ENCODE measurements at places on chromosomes 6 and 20.

DNA sequence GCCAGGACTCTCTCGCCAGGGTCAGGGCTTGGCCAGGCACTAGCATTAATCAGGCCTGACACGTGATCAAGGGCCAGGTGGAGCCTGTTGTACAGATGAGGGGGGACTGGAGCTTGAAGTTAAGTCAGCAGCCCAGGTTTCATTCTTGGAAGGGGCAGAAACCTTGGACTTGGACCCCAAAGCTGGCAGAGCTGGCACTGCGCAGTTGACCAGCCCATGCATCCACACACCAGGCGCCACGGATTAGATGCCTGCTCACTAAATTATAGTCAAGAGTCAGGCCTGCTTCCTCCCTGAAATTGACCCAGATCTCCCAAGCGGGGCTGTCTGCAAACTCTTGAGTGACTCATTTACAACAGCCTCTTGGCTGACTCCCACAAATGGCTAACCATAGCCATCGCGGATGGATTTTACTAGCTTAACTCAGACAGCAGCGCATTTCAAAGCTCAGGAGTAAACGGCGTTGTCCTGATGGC, 4.1 kb upstream of the TAF4 start:
- no peaks in the 10 kb centered on the region for H3K27me3 ChIP-seq
- no peaks in the 10 kb centered on the region for H3K36me3 ChIP-seq
- no peak overlapping the region for H3K4me3 ChIP-seq
- peaks cover 17% of the 10 kb centered on the region for H3K4me1 ChIP-seq

- H3K36me3 ChIP-seq = no peaks in the 10 kb centered on the region
- H3K4me1 ChIP-seq = no peaks in the 10 kb centered on the region
- no peak overlapping the region for H3K27ac ChIP-seq
Observed at GRCh38 chr6:143224516-143224915, 163.8 kb downstream of the AIG1 start.

DNA sequence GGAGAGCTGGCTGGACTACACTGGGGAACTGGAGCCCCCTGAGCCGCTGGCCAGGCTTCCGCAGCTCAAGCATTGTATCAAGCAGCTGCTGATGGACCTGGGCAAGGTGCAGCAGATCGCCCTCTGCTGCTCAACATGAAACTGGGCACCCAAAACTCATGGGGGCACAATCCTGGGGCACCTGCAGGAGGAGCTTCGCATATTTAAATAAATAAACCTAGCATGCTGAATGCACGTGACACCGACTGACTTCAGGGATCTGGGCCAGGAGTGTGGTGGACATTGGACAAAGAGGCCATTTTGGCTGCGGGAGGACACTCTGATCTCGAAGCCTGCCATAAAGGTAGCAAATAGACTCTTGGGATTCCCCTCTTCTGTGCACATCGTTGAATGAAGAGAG, 6.8 kb downstream of the SCAND1 start:
- H3K4me3 ChIP-seq = no peak overlapping the region
- no peaks in the 10 kb centered on the region for H3K27me3 ChIP-seq
- H3K4me1 ChIP-seq = no peaks in the 10 kb centered on the region
- no peak for DNase-seq

DNA sequence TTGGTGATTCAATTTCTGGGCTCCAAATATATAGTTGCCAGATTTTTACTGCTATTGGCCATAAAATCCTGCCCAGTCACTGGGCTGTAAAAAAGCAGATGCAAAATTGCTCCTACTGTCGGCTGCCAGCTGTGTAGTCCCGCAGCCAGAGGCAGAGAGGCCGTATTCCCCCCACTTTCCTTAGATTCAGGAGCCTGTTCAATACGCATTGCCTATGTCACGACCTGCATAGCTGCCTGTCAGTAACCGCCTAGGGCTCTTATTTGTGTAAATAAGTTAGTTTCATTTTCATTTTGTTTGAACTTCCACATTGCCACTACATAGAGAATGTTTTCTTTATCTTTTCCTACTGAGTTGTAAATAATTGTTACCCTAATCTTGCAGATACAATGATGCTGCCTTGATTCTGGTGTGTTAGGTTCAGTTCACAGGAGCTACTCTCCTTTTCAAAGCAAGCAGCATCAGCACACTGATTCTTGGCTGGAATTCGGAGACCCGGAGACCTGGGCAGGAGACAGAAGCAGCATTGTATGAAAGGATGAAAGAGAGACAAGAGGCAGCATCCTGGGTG, 46.0 kb upstream of the UST start:
- DNase-seq = peak; percentile 37
- no peaks in the 10 kb centered on the region for H3K36me3 ChIP-seq
- H3K4me3 ChIP-seq = no peak overlapping the region
- no peaks in the 10 kb centered on the region for H3K27me3 ChIP-seq

DNA sequence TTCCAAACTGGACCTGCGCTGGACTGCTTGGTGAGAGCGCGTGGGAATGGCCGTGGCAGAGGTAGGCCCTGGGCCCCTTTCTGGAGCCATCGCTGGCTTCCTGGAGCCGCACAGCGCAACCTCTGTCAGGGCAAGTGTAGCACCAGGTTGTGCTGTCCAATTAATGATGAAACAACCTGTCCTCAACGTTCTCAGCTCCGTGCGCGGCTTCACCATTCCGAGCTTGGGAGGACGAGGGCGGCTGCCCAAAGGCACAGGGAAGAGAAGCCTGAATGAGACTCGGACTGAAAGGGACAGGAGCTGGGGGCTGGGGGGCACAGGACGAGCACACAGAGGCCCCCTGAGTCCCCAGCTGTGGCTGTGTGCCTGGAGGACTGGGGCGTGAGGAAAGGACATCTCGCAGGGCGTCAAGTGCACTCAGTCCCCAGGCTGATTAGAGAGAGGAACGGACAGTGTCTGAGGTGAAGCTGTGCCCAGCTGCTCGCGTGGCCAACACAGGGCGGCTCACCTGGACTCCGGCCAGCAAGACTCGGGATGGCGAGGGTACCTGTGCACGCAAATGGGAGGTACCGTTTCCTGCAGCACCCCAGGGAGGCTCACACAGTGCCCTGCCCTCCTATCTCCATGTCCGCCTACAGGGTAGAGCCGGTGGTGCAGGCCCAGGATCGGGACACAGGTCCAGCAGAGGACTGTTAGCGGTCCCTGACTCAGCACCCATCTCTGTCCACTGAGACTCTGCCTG, 403.3 kb downstream of the TAF4 start:
- H3K27ac ChIP-seq = no peak overlapping the region
- DNase-seq = no peak
- H3K4me1 ChIP-seq = no peaks in the 10 kb centered on the region
- H3K36me3 ChIP-seq = no peaks in the 10 kb centered on the region
- H3K27me3 ChIP-seq = no peaks in the 10 kb centered on the region
- H3K4me3 ChIP-seq = no peak overlapping the region

- peak overlapping the region; percentile 74 for H3K27ac ChIP-seq
- peaks cover 2% of the 10 kb centered on the region for H3K4me1 ChIP-seq
- H3K4me3 ChIP-seq = no peak overlapping the region
- no peak for DNase-seq
- H3K36me3 ChIP-seq = no peaks in the 10 kb centered on the region
Observed at GRCh38 chr6:36350681-36351571, 14.2 kb upstream of the BNIP5 start.

DNA sequence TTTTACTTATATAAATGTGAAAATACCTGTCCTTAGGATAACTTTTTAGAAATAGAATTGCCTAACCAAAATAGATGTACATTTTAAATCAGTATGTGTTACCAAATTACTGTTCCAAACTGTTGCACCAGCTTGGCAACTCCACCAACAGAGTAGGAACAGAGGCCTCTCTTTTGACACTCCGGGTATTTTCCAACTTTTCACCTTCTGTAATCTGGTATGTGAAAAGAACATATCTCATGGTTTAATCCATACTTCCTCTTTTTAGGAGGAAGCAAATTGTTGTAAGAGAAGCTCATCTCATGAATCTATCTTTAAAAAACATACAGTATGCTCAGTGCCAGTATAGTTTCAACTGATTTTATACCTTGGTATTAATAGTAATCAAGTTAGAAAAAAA, 24.9 kb downstream of the RNF144B start:
- no peak for DNase-seq
- H3K27me3 ChIP-seq = no peaks in the 10 kb centered on the region
- no peaks in the 10 kb centered on the region for H3K36me3 ChIP-seq
- peaks cover 3% of the 10 kb centered on the region for H3K4me1 ChIP-seq
- no peak overlapping the region for H3K4me3 ChIP-seq
- H3K27ac ChIP-seq = no peak overlapping the region

DNA sequence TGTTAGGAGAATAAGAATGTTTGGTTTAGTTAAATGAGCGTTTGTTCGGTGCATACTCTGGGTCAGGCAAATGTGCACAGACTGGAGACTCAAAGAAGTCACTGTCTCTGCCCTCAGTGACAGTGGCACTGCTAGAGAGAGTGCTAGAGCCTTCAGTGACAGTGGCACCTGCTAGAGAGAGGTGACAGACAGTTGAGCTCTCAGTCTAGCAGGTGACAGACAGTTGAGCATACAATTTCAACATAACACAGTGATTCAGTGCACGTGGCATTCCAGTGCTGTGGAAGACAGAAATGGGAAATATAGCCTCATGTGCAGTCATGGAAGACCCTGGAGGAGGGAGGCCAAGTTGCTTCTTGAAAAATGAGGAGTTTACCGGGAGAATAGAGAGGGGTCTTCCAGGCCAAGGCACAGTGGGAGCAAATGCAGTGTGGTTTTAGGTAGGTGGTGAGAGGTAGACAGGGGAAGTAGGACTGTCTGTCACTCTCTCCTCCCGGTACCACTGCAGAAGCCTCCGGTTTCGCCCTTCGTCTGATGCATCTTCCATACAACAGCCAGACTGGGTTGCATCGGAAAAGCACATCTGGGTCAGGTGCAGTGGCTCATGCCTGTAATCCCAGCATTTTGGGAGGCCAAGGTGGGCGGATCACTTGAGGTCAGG, 107.9 kb upstream of the CLDN20 start:
- no peak for DNase-seq
- no peak overlapping the region for H3K27ac ChIP-seq
- H3K4me1 ChIP-seq = no peaks in the 10 kb centered on the region
- no peaks in the 10 kb centered on the region for H3K27me3 ChIP-seq
- no peaks in the 10 kb centered on the region for H3K36me3 ChIP-seq

- no peaks in the 10 kb centered on the region for H3K36me3 ChIP-seq
- H3K27me3 ChIP-seq = no peaks in the 10 kb centered on the region
- DNase-seq = no peak
- H3K4me1 ChIP-seq = peaks cover 2% of the 10 kb centered on the region
- H3K4me3 ChIP-seq = no peak overlapping the region
- H3K27ac ChIP-seq = no peak overlapping the region
Observed at GRCh38 chr6:111754423-111754822, 118.8 kb downstream of the FYN start.

DNA sequence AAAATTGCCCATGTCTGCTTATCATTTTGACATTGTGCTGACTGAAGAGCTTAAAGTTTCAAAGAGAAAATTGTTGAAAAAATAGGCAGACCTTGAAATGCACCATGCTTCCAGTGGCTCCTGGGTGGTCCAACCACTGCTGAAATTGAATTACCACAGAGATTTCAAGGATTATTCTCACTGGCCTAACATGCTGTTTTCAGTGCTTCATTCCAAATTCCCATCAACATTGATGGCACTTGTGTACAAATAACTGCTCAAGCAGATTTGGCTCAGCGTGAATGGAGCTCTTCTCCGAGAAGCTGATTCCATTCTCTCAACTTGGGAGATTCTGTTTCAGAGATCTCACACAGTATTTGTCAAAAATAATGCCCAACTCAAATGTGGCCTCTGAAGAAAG, 75.5 kb downstream of the LAMA4 start:
- H3K27me3 ChIP-seq = no peaks in the 10 kb centered on the region
- H3K27ac ChIP-seq = no peak overlapping the region
- no peaks in the 10 kb centered on the region for H3K4me1 ChIP-seq

- no peaks in the 10 kb centered on the region for H3K27me3 ChIP-seq
Observed at GRCh38 chr6:105900125-105900937, 185.8 kb upstream of the PRDM1 start.

DNA sequence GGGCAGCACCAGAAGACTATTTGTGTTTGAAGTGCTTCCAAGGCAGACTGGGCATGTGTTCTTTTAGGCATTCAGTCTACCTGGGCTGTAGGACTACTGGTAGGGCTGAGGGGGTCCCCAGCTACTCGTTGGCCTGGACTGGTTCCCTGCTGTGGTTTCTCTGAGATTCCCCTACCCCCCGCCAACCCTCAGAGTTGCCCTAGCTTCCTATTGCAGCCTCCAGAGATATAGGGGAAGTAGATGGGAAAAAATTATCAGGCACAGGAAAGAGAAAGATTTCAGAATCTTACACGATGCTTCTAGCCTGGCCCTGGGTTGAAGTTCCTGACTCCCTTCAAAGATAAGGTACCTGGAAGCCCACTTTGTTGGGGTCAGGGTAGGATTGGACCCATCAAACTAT, 22.5 kb downstream of the BRPF3 start:
- no peaks in the 10 kb centered on the region for H3K27me3 ChIP-seq
- peaks cover 29% of the 10 kb centered on the region for H3K36me3 ChIP-seq
- no peaks in the 10 kb centered on the region for H3K4me1 ChIP-seq
- no peak overlapping the region for H3K4me3 ChIP-seq

DNA sequence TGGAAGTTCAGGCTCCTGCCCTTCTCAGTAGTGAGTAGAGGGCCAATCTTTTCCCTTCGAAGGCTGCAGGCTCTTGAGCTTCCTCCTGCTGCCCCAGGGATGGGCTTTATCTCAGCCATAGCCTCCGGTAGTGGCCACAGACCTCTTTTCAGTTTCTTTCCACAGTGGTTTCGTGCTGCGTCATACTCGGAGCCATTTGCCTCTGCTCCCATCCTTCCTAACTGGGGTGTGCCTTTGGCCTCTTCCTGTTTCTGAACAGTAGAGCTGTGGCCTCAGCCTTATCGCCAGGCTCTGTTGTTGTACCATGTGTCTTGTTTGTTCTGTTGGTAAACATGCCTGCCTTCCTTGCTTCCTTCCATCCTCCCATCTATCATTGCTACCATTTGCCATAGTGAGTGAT, 54.1 kb downstream of the TULP4 start:
- no peak overlapping the region for H3K4me3 ChIP-seq
- DNase-seq = no peak
- H3K4me1 ChIP-seq = no peaks in the 10 kb centered on the region
- H3K27me3 ChIP-seq = no peaks in the 10 kb centered on the region
- no peak overlapping the region for H3K27ac ChIP-seq
- no peaks in the 10 kb centered on the region for H3K36me3 ChIP-seq

- no peaks in the 10 kb centered on the region for H3K4me1 ChIP-seq
- no peaks in the 10 kb centered on the region for H3K36me3 ChIP-seq
- DNase-seq = no peak
- H3K27me3 ChIP-seq = no peaks in the 10 kb centered on the region
- no peak overlapping the region for H3K27ac ChIP-seq
Observed at GRCh38 chr6:111195656-111196055, 108.4 kb downstream of the SLC16A10 start.

DNA sequence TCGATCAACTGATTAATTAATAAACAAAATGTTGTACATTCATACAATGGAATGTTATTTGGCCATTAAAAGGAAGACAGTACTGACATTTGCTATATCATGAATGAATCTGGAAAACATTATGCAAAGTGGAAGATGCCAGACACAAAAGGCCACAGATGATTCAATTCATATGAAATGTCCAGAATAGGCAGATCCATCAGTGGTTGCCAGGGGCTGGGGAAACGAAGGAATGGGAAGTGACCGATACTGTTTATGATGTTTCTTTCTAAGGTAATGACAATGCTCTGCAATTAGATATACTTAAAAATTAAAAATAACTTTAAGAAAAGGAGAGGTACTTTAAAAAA, 37.2 kb downstream of the ELOVL5 start:
- no peaks in the 10 kb centered on the region for H3K27me3 ChIP-seq
- H3K4me3 ChIP-seq = no peak overlapping the region
